RWPE1 (cell line): ENCODE measurements at places on chromosomes 5 and 9.
A peak's percentile ranks its signal among the peaks of the same experiment; 100 is the strongest.

- no peak for DNase-seq
Observed at GRCh38 chr5:149217803-149218155, 53.9 kb upstream of the AFAP1L1 start.

DNA sequence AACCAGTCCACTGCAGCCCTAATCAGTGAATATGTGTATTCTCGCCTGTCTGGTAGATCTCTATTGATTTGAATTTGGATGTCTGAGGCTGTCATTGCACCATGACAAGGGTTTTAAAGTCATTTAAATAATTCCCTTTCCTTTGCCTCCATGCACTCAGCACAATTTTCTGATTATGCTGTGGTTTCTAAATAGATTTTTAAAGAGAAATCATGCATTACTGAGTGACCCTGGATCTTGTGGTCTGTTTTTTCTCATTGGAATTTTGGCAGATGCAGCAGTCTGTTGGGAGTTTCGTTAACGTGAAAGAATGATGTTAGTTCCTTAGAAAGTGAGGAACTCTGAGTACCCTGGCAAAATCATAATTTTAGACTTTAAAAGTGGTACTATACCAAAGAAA, 396.0 kb downstream of the LRRC70 start:
- no peak for DNase-seq

- no peak for DNase-seq
Observed at GRCh38 chr9:20480249-20480648, 142.1 kb downstream of the MLLT3 start.

GRCh38 chr5:171166766-171167165, 142.3 kb upstream of the TLX3 start:
- no peak for DNase-seq

DNA sequence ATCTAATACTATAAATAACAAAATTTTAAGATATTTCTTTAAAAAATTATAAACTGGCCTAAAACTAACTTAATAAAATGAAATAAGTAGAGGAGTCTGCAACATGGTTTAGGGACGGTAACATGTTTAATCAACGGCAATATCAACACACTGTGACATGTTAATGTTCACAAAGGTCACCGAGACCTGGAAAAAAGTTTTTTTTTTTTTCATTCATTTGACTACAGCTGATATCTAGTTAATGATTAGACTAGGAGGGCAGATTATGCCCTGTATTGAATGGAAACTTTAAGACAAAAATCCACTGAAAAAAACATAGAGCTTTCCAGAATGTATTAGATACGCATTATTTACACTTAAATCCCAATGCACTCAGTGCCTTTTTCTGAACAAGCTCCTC, 67.0 kb upstream of the CDK5RAP2 start:
- no peak for DNase-seq

DNA sequence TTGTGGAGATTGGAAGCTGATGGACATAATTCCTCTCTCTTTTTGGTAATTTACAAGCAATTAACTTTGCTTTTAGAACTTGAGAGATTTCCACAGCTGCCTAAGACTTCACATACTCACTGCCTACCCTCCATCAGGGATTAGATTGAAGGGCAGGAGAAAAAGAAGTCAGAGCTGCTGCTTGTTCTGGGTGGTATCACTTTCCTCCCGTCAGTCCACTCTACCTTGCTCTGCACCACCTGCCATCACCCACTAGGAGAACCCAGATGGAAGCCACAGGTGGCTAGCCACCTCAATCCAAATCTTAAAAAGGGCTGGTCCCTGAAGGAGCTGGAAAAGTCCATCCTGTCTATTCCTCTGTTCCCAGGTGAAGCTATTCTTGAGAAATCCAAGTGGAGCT, 10.5 kb downstream of the IRF1 start:
- DNase-seq, result no peak

DNA sequence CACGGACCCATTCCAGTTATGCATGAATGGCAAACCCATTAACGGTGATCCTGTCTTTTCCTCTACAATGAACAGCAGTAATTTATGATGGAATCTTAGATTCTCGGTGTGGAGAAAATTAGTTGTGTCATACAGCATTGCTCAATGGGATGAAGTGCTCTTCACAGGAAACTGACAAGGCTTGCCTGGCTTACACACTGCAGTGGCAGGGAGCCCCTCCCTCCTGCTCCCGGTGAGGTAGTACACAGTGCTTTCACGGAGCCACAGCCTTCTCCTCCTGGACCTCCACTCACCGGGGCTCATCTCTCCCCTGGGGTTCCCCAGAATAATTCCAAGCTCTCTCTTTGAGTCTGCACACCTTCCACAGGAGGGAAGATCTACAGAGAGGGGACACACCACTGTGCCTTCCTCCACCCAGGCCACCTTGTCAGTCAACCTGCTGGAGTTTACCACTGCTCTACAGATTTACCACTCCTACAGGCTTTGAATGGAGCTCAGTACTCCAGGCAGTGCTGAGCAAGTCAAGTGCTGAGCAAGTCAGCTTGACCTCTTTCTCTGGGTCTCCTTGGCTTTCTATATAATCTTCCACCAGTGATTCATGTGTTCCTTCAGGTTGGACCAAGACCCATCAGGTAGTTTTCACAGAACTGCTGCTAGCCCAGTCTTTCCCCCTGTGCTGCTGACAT, 59.1 kb upstream of the TBC1D2 start:
- DNase-seq, result peak; percentile 70

- no peak for DNase-seq
Observed at GRCh38 chr5:156356238-156356637, 29.3 kb downstream of the SGCD start.

GRCh38 chr5:33167541-33167940, 273.2 kb upstream of the TARS1 start:
- DNase-seq, result no peak

DNA sequence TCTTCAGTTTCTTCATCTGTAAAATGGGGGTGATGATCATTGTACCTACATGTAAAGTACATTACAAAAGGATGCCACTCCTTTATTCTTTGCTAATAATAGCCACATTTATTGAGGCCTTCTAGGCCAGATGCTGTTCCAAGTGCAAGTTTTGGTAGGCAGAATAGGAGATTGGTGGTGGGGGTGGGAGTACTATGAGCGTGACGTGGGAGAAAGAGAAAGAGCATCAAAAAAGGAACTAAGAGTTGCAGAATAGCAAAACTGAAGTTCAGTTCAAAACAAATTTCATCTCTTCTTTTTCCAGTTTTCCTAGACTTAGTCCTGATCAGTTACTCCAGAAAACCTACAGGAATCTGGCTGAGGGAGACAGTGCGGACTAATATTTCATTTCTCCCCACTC, 174.1 kb downstream of the SNX18 start:
- no peak for DNase-seq

DNA sequence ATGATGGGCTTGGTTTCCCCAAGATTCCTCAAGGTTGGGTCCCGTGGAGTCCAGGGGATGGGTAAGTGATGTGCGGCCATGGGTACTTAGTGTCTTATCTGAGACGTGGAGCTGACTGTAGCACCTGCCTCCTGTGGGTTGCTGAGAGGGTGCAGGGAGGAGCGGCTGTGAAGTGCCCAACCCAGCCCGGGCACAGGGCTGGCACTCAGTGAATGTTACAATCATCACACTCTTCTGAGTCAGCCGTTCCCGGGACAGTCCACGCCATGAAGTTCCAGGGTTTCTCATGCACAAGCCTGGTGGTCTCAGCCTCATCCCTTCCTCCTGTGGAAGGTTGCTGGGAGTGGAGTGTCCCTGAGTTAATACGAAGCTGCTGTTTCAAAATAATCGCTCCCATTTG, 29.1 kb downstream of the NTNG2 start:
- no peak for DNase-seq

DNA sequence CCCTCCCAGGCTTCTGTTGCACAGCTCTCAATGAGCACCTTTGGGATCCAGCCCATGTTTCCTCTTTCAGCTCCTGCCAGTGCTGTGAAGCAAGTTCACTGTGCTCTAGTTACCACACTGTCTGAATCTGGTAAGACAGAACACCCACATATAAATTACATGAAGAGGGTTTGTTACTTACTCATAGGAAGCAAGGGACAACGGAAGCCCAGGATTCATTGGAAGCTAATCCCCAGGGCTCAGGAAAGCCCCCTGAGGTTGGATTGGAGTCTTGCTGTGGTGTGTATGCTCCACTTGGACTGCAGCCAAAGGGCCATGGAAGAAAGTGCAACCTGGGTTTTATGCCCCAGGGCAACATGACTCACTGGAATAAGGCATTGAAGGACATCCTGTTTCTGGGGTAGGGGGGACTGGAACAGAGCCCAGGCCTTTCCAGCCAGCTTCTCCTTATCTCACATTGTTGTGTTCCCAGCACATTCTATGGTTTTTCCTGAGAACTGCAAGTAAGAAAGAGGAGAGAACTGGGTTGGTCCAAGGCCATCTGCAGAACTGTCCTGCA, 15.6 kb upstream of the CLK4 start:
- DNase-seq, result peak; percentile 96

GRCh38 chr5:96957254-96958049, 21.6 kb downstream of the LNPEP start:
- DNase-seq, result no peak

DNA sequence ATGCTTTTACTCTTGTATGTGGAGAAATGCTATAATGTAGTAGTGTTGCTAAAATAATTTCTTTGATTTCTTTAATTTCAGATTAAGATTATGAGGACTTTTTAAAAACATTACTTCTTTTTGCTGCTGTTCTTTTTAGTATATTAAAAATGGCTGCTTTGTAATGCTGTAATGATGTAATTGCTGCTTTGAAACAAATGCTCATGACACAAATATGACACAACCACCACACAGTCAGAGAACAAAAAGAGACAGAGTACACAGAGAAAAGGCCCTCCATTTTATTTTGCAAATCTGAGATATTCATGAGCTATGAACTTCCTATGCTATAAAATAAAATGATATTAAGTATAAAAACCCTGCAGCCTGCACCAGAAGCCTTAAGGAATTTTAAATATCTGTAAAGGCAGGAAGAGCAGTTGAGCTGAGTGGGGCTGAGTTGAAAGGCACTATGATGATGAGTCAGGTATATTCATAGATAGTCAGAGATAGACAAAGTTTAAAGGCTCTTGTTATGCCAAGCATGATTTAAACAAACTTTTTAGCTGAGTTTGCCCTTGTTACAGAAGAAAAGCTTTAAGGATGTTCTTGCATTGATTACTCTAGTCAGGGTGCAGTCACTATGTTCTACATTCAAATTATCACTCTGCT, 5.1 kb upstream of the POU5F2 start:
- no peak for DNase-seq
